ENCODE measurements at places on chromosomes 5 and 9.

- no peak for DNase-seq
Measured at GRCh38 chr5:106154280-106154716, 1516.4 kb downstream of the EFNA5 start.

- no peak for DNase-seq
Measured at GRCh38 chr5:113253037-113253436, 181.8 kb downstream of the TSSK1B start.

GRCh38 chr5:149656576-149657182 lies 73.4 kb upstream of the PPARGC1B start:
- peak; percentile 57 for DNase-seq

DNA sequence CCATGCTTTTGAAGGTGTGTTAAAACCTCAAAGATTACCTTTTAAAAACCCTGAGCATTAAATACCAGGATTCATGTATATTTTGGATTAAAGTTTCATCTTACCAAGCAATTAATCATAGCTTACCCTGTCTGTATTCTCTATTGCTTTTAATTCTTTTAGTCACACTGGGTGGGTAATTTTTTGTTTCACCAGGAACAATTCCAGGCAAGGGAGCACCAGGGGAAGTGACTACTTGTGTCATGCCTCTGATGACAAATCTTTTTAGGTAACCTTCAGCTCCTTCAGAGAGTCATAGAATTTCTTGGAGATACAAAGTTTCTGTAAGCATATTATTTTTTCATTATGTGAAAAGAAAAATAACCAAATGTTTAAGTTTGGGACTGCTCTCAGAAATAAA lies 33.4 kb upstream of the ANXA1 start:
- DNase-seq: no peak

All from GM13977 (cell line).